ENCODE measurements at places on chromosomes 12 and 14.

DNA sequence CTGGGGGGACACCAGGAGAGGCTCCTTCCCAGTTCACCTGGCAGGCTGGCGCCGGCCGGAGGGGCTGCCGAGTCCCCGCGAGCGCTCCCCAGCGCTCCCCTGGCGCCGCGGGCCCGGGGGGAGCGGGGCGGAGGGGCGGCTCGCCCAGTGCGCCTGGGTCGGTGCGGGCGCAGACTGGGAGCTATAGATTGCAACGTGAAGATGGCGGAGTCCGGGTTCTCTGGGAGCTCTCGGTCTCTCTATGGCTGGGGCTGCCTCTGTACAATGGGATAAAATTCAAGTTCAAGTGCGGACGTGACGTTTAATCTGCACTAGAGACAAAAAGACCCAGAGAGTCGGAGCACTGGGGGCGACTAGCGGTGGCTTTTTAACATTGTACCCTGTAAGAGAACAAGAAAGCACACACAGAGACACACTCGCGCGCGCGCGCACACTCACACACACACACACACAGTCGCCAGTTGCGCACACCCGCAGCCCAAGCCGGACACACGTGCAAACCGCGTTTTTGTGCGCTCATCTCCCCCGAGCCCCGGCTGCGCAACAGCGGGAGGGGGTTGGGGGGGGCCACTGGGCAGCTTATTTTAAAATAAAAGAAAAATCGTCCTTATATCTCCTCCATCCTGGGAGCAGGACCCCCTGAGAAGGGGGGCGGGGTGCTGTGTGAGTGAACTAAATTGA lies at the start of gene BCL11B:
Gene BCL11B, minus strand, starts transcription at position 247 of the 681 bp plus-strand sequence. CDS start 979 bp downstream, outside the sequence.
- DNase-seq = peak; percentile 84

GRCh38 chr12:22284871-22285270 lies 49.6 kb downstream of the ST8SIA1 start:
- no peak for DNase-seq

DNA sequence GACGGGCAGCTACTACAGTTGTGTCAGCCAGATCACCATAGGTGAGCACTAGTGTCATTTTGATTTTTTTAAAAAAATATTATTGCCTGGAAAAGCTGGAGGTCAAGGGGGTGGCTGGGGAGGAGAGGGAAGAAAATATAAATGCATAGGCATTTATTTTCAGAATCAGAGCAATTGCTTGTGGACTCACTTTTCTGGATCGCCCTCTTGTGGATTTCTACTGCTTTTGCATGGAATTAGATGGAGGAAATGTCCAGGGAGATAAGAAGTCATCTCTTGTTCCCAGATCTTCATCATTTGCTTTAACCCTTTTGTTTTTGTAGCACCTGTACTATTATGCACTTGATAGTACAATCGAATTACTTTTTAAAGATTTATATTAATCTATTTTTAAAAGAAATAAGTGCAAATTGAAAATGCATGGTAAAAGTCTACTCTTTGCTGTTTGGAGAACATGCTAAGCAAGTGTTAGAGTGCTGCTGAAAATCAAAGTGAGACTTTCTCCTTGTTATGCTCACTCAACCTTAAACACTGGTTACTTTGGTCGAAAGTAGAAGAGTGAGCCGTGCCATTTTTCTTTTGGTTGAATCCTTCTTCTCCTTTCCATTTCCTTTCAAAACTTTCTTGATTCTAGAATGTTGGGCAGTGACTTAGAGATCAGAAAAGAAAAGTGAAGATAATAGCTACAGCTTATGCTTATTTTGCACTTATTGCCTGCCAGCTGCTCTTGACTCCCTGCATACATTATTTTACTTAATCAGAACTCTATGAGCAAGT lies 60.6 kb upstream of the ANO4 start:
- no peak for DNase-seq

DNA sequence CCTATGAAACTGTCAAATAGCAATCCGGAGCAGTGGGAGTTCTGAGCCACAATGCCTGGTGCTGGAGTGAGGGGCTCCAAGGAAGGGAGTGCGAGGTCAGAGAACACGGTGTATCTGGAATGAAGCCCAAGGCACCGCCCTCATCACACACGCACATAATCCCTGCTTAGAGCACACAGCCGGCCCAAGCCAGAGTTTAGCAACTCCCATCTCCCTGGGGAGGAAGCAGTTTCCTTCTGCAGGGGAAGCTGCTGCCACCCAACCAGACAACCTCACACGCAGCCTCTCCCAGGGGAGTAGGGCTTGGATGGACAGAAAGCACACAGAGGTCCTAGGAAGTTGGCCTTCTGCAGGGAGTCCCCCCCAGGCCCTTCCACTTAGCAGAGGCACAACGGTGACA lies 31.3 kb downstream of the ACTN1 start:
- no peak for DNase-seq

GRCh38 chr14:55075628-55076175 lies 24.3 kb downstream of the MAPK1IP1L start:
- no peak for DNase-seq

DNA sequence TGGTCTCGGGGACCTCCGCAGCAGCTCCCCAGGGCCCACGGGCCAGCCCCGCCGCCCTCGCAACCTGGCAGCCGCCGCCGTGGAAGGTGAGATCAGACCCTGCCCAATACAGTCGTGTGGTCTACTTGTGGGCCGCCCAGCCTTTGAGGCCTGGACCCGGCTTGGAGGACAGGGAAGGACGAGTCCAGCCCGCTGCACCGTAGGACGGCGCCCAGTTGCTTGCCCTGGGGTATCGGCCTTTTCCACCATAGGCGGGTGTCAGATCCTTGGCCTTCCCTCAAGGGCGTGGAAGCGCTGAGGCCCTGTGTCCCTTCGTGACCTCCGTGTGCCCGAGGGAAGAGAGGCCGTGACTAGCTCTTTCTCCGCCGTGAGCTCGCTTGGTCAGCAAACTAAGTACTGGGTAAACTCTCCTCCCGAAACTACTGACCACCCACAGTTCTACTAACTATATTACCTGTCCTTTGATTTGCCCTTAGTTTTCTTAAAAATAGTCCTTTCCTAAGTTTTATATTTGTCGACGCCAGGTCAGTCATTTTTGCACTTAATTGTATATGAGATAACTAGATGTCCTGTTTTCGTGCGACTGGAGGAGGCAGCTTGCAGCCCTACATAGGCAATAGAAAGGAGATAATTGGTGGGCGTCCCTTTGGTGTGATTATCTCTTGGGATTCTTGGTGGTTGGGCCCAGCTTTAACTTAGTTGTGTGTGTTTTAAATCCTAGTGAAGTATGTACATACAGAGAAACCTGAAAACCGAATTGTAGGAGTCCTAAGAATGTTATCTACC lies 757 bp downstream of the SLC25A3 start:
- no peak for DNase-seq

DNA sequence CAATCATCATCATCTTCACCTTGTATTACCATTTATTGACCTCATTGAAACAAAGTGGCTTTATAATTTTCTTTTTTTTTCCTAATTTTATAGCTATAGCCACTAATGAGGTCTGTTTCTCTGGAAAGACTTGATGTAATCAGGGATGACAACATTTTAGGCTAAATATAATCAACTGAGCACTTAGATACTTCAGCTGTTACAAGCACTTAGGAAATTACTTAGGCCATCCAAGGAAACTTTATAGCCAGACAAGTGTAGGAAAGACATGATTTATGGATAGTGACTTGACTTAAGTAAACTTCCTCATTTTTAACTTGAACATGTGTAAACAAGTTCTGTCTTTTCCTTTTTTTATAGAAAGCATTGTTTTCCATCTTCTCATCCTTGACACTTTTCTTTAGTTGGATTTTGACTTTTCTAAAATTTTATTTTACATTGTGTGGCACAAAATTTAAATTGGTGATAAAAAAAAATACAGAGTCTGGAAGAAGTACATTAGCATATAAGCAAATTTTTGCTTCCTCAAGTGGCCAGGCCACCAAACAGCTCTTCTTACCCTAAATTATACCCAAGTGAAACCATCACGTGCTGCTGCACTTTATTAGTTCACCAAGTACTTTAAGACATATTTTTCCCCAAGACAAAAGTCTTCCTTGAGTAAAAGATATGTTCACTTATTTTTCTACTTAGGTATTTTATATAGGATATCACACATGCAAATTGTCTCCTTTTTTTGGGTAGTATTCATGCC lies 15.1 kb downstream of the CPNE8 start:
- DNase-seq = no peak

- DNase-seq = no peak
Observed at GRCh38 chr14:104450811-104451401, 128.7 kb upstream of the C14orf180 start.
